EL (cell line): ENCODE measurements at places on chromosomes 7 and 10.

GRCh38 chr10:114506871-114507385, 102.6 kb upstream of the AFAP1L2 start:
- no peak for DNase-seq

- DNase-seq: peak; percentile 55
Measured at GRCh38 chr10:35916791-35917190, 274.7 kb upstream of the FZD8 start.

DNA sequence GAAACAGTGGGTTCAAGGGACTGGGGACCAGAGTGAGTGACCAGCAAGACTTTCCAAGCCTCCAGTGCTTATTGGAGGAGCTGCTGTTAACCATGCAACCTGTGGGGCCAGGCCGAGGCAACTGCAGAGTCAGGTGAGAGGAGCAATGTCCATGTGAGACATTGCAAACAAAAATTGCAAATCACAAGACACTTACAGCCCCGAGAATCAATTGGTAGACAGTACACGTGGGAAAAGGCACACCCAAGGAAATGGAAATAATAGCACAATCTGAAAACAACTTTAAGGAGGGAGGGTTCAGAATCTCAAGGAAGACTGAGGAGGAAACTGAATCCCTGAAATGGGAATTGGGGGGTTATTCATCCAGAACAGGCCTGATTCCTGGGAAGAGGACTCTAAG, 72.6 kb downstream of the GLRX3 start:
- no peak for DNase-seq

- DNase-seq: no peak
Measured at GRCh38 chr10:119693262-119693957, 32.4 kb upstream of the INPP5F start.

DNA sequence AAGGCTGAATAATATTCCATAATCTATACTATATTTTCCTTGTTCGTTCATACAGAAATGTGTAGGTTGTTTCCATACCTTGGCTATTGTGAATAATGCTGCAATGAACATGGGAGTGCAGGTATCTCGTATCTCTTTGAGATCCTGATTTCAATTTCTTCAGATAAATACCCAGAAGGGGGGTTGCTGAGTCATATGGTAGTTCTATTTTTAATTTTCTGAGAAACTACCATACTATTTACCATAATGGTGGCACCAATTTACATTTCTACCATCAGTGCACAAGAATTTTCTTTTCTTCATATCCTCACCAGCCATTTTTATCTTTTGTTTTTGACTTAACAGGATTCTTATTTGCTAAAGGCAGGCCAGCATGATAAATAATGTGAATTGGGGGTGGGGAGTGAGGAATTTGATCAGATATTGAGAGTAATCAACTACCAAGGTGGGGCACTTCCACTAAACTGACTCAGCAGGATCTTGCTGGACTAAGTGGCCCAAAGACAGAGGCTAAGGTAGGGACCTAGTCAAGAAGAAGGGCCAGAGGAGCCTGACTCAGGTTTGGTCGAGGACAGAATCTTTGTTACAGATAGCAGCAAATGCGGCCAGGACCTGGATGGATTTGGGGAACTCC, 21.5 kb upstream of the CCSER2 start:
- DNase-seq: no peak

GRCh38 chr10:113953505-113954272, 90.0 kb upstream of the ADRB1 start:
- peak; percentile 20 for DNase-seq

GRCh38 chr10:6507311-6507710, 72.8 kb downstream of the PRKCQ start:
- no peak for DNase-seq

DNA sequence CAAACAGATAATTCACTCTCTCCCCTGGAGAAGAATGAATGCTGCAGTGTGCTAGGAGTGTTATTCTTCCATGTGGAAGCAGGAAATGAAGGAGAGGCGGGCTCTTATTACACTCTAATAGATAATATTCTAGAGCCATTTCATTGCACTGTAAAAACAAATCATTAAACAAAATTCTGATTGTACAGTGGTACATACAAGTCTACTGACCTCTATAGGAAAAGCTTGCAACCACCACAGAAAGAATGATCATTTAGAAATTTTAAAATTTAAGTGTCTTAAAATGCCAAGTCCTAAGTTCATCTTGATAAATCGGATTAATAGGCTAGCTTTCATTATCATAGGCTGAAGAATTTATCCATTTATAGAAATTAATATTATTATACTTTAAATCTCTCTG, 960.3 kb upstream of the LRRN3 start:
- peak; percentile 1 for DNase-seq

- DNase-seq: no peak
Measured at GRCh38 chr10:45376371-45376801, 2.4 kb downstream of the ALOX5 start.

DNA sequence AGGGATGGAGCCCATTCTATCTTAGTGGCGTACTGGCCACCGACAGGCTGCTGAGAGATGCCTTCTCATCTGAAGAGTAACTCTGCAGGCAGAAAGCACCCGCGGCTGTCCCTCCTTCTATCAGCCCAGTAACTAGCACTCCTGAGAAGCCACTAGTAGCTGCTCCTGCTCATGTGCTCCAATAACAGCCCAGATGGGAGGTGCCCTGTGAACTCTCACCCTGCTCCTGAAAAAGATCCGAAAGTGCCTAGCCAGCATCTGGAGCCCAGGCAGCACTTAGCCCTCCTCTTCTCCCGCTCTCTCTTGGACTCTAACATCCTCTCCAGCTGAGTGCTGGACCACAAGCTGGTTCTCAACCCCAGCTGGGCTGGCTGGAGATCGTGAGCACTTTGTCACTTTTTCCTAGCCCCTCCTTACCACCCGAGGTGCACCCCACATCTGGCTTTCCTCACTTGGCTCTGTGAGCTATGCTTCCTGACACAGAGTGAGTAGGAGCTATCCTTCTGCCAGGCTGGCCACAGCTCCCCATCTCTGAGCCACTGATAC, 239.2 kb downstream of the GRID1 start:
- DNase-seq: no peak

DNA sequence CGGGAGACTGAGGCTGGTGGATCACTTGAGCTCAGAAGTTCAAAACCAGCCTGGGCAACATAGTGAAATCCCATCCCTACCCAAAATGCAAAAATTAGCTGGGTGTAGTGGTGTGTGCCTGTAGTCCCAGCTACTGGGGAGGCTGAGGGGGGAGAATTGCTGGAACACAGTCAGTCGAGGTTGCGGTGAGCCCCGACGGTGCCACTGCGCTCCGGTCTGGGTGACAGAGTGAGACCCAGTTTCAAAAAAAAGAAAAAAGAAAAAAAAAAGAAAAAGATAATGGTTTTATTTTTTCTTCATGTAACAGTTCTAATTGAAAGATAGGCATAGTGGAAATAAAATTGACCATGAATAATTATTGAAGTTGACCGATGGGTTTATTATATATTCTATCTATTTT, 99.9 kb downstream of the SUGCT start:
- no peak for DNase-seq

DNA sequence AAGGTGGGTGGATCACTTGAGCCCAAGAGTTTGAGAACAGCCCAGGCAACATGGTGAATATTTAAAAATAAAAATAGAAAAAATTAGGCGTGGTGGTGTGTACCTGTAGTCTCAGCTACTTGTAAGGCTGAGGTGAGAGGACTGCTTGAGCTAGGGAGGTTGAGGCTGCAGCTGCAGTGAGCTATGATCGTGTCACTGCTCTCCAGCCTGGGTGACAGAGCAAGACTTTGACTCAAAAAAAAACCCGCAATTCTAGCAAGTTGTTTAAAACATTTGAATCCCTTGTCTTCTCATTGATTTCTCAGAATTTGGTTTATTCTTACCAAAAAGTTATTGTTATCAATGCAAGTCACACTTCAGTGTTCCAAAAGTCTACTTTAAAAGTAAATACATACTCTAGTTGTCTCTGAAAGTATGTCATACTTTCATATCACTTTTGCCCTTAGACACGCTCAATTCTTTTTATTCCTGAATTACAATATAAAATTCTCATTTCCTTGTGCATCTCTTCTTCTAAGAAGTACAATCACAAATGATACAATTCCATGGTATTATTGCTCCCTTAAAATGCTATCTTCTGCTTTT, 6.3 kb downstream of the EPC1 start:
- DNase-seq: no peak

DNA sequence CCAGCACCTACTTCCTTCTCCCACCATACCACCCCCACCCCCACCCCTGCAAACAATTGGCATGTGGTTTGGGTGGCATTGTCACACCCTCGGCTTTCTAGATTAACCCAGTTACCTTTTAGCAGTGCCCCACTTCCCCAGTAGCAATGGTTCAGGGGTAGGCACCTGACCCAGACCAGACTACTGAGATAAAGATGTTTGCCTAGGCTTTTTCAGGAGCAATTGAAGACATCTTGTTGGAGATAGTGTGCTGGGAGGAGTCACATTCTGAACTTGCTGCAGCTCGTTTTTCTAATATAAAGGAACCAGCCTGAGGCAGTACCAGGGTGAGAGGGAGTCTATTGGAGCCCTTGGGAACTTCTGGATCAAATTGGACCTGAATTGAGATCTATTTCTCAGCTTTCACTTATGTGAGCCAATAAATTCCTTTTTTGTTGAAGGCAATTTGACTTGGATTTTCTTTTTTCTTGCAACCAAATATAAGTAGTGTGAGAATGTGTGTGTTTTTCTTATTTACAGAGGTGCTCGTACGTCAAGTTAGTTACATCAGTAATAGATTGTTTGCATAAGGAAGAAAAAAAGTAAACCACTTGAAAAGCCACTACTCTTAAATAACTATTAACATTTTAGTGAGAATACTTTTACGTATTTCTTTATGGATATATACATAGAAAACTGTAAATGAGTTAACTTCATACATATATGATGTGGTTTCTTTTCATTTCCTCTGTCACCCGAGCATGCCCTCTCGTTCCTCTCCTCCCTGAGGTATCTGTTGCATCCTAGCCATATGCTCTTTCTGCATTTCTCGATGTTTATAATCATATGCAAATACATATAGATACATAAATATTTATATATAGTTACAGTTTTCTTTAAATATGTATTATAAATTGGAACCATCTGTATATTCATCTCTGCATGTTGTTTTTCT, 38.0 kb downstream of the RAB18 start:
- DNase-seq: no peak

DNA sequence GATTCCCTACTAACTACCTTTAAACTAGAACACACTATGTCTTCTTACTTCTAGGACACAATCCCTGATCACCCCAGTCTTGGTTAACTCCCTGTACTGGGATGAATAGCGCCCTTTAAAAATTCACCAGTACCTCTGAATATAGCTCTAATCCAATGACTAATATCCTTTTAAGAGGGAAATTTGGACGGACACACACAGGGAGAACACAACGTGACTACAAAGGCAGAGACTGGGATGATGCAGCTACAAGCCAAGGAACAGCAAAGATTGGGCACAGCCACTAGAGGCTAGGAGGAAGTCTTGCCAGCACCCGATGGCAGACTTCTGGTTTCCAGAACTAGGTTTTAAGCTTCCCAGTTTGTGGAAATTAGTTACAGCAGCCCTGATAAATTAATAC, 81.4 kb downstream of the MALSU1 start:
- DNase-seq: no peak

DNA sequence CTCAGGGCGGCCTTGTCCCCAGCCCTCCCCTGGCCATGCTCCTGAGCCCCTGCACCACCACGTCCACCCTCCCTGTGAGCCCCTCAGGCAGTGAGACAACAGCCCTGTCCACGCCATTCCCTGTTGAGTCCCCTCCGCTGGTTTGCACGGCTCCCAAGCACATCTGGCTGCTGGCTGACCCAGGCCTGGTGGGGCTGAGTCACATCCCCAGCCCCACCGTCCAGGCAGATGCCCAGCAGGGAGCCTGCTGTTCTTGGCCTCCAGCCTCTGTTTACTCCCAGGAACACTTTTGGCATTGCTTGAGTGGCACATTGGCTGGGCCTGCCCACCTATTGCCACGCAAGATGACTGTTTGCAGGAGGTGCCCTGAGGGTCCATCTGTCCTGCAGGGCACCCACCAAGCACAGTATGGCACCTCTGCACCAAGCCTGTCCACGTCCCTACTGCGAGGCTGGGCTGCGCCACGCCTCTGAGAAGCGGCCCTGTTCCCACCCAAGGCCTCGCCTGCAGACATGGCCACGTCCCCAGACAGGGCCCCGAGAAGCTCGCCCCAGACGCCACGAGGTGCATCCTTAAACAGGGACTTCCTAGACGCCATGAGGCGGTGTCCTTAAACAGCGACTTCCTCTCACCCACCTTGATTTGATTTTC, 48.4 kb upstream of the INPP5A start:
- peak; percentile 57 for DNase-seq

GRCh38 chr10:96235326-96236089, 35.9 kb downstream of the BLNK start:
- no peak for DNase-seq

GRCh38 chr7:113013761-113014449, 72.7 kb downstream of the GPR85 start:
- peak; percentile 18 for DNase-seq

DNA sequence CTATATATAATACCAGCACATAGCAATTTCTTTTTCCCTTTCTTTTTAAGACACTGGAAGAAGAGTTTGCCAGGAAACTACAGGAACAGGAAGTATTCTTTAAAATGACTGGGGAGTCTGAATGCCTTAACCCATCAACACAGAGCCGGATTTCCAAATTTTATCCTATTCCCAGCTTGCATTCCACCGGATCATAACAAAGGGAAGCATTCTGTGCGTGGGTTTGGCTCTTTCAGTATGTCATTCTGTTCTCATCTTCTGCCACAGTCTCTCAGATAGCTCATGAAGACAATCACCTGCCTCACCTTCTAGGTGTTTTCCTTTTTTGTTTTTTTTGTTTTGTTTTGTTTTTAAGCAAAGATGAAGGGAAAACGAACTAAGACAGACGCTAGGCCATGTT, 58.6 kb downstream of the SLK start:
- DNase-seq: no peak

DNA sequence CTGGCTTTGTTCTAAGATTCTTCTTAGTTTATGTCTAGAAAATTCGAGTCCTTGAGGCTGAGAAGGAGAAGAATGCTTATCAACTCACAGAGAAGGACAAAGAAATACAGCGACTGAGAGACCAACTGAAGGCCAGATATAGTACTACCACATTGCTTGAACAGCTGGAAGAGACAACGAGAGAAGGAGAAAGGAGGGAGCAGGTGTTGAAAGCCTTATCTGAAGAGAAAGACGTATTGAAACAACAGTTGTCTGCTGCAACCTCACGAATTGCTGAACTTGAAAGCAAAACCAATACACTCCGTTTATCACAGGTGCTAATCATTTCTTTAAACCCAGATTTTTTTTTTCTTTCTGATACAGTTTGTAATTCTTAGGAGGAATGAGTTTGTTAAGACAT, 6.7 kb downstream of the CEP55 start:
- no peak for DNase-seq
